Psoas muscle (tissue), 8 donors: ENCODE measurements at places on chromosomes 6 and 20.

DNA sequence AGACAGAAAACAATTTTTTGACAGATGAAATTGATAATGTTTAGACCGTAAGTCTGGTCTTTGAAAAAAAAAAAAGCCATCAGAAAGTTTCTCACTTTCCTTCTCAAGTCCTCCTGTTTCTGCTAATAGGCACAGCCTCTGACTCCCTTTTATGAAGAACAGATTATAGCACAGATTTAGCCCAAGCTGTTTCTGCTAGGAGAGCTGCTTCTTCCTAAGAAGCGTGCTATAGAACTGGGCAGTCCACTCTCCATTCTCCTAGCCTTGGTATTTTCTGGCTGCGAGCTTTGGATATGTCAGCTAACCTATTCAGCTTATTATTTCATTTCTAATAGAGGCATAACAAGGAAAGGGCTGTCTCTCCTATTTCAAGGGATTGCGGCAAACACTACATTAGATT lies 112.5 kb downstream of the SGK1 start:
- DNase-seq: no peak

DNA sequence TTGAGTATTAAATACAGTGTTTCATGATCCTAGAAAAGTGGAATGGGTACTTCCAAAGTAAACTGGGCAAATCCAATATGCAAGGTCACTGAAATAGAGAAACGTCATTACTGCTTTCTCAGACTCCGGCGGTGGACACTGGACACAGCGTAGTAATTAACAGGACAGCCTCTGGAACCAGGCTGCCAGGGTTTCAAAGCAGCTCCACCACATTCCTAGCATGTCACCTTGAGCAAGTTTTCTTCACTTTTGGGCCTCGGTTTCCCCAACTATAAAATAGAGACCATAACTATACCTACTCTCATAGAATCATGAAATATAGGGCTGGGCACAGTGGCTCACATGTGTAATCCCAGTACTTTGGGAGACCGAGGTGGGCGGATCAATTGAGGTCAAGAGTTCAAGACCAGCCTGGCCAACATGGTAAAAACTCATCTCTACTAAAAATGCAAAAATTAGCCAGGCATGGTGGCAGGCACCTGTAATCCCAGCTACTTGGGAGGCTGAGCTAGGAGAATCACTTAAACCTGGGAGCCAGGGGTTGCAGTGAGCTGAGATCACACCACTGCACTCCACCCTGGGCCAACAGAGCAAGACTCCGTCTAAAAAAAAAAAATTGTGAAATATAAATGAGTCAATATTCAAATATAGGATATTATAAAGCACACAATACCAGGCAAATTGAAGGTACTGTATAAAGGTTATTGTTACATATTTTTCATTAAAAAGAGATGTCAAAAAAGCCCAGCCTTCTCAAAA lies 24.9 kb downstream of the ARHGAP18 start:
- no peak for DNase-seq

DNA sequence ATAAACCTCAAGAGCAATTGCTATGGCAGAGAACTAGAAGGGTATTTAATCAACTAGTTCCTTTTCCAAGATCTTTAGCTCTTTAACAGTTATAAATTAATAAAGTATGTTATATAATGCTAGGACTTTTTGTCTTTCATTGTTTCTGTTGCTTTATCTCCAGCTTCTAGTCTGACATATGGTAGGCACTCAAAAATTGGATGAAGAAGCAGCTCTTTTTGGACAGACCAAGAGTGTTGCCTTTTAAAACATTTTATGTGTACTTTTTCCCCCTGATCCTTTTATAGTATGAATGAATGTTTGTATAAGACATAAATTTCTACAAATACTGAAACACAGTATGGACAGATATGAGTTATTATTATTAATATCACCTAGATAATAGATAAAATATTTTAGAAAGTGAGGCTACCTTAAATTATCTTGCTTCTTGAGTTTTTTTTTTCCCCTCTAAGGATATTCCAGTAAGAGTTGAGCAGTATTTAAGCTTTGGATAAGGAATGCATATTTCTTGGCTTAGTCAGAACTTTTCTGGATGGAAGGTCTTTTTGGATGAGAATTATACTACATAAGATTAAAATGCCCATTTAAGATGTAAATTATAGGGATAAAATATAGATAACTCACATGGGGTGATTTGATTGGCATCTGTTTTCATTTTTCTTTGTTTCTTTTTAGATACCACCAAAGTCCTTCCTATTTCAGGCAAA lies 16.6 kb downstream of the LAMA2 start:
- no peak for DNase-seq

- no peak for DNase-seq
These were observed 42.1 kb downstream of the TRERF1 start for GRCh38 chr6:42409581-42409980.

DNA sequence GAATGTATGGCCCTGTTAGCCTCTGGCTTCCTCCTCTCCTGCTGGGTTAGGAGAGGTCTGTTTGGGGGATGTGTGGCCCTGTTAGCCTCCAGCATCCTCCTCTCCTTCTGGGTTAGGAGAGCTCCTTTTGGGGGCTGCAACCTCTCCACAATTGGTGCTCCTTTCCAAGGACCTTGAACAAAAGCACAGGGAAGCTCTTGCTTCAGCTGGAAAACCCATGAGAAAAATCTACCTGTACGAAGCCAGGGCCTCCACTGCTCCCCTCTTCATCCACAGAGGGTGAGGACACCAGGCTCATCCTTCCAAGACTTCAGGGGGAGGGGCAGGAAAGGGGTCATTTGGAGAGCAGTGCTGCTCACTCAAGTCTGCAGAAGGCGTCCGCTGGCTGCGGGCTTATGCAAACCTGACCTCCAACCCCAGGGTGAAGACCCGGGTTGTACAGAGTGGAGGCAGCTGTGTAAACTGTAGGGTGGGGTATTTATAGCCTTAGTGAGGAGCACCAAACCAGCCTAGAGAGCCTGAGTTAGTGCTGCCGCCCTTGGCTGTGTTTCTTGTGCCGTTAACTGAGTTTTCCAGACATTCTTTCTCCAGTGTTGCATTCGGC lies 62.1 kb downstream of the SLC24A3 start:
- no peak for DNase-seq
